ENCODE measurements at places on chromosomes 1 and 21.

DNA sequence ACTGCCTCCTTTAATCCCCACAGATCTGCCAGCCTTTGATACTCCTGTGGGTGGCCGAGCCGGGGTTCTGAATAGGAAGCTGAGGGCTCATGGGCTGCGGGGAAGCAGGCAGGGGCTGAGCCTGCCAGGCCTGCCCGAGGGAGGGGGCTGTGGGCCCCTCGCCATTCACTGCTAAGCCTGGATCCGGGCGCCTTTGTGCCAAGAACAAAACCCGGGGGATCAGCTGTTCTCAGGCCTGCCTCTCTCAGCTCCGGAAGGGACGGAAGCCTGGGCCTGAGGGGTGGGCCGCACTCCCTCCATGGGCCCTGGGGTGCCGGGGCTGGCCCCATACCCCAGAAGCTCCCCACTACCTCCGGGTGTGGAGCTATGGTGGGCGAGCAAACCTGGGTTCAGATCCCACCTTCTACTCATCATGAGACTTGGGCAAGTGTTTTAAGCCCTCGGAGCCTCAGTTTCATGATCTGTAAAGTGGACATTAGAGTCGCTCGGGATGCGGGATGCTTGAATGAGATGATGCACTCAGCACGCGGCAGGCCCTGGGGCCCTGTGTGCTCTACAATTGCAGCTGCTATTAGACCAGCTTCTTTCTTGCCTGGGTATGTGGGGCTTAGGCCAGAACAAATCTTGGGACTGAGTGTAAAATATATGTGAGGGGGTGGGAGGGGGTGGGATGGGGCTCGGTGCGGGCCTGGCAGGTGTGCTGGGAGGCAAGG, 19.2 kb upstream of the EPHA2 start:
- DNase-seq = peak; percentile 13

DNA sequence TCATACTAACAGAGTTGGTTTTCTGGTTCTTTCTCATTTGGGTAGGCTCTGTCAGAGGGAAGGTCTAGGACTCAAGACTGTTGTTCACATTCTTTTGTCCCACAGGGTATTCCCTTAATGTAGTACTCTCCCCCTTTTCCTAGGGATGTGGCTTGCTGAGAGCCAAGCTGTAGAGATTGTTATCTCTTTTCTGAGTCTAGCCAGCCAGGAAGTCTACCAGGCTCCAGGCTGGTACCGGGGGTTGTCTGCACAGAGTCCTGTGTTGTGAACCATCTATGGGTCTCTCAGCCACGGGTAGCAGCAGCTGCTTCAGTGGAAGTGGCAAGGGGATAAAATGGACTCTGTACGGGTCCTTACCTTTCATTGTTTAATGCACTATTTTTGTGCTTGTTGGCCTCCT, 226.4 kb downstream of the LBR start:
- DNase-seq = no peak

GRCh38 chr1:9827558-9828185, 3.9 kb upstream of the CLSTN1 start:
- no peak for DNase-seq

DNA sequence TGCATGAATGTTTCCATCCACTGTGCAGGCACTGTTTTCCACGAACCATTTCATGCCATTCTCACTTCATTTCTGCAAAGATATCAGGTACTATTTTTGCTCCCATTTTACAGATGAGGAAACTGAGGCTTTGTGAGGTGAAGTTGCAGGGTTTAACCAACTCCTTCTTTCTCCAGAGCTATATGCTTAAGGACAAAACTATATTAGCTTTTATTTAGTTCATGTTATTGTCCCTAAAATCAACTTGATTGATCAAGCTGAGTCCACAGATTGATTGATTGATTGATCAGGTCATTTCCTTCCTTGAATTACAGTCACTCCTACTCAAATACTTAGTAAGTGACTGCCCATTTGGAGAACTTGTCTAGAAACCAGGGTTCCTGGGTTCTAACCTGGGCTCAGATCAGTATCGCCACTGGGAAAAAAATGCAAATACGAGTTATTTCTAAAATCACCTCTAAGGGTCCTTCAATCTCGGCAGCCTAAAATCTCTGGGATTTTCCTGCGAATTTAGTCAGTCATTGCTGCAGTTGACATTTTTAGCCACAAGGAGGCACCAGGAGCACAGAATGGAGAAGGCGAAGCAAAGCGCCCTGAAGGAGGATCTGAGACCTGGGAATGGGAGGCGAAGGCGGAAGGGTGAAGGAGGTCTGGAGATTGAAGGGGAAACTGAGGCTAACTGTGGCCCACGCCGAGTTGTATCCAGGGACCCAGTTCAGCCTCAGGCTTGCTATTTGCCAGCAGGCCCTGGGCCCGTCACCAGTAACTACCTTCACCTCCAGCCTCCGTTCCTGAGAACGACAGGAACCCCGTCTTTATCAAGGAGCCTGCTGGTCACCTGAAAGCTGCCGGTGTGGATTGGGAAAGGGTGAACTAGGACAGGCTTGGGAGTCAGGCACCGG, 14.3 kb upstream of the MUL1 start:
- DNase-seq = no peak

DNA sequence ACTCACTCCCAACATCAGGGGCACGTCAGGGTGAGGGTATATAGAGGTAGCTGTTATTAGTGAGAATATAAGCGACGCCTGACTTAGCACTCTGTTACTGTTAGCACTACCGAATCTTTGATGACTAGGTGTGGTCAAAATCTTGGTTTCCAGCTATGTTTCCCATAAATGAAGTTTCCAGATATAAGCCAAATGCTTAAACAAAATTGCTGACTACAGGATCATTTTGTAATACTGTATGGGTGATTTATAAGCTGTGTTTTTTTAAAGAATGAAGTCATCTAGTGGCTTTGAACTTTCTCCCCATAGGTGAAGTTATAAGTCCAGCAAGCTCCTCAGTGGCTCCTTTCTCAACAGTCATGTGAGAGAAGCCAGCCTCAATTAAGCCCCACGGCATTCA, 23.7 kb downstream of the KCNJ15 start:
- no peak for DNase-seq

DNA sequence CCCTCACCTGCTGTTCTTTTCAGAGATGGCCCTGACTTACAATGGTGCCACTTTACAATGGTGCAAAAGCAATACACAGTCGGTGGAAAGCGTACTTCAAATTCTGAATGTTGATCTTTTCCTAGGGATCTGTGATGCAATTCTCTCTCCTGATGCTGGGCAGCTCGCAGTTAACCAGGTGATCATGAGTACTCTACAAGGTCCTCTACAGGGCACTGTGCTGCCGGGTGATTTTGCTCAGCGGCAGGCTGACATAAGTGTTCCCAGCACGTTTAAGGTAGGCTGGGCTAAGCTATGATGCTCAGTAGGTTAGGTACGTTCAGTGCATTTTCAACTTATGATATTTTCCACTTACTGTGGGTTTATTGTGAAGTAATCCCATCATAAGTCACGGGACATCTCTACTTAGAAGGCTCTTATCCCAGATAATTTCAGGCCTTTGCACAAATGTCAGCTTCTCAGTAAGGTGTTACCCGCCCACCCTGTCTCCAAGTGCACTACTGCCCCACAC, 126.5 kb downstream of the KCNN3 start:
- DNase-seq = no peak

- no peak for DNase-seq
Measured at GRCh38 chr1:221230605-221231004, 351.4 kb downstream of the HLX start.

- DNase-seq = no peak
Measured at GRCh38 chr1:213163278-213163711, 112.3 kb downstream of the RPS6KC1 start.

Data from caudate nucleus (tissue), 63 donors.